ENCODE measurements at places on chromosomes 3 and 15.
A peak's percentile ranks its signal among the peaks of the same experiment; 100 is the strongest.

GRCh38 chr3:141735770-141736465 lies 2.2 kb upstream of the RNF7 start:
- no peak for DNase-seq

DNA sequence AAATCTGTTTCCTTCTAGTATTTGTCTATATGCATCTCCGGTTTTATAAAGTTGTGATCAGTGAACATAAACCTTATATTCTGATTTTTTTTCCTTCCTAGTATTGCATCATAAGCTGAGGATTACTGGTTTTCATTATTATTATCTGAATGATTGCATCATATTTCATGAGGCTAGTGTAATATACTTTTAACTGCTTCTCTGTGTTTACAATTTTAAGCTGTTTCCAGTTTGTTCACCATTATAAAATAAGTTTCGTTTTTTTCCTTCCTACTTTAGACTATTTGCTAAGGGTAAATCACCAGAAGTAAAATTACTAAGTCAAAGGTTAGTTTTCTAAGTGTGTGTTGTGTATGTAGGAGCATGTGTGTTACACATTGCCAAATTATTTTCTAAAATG lies 20.2 kb downstream of the SEMA6D start:
- no peak for DNase-seq

GRCh38 chr15:83654379-83655236 lies 685 bp downstream of the ADAMTSL3 start:
- DNase-seq = no peak

DNA sequence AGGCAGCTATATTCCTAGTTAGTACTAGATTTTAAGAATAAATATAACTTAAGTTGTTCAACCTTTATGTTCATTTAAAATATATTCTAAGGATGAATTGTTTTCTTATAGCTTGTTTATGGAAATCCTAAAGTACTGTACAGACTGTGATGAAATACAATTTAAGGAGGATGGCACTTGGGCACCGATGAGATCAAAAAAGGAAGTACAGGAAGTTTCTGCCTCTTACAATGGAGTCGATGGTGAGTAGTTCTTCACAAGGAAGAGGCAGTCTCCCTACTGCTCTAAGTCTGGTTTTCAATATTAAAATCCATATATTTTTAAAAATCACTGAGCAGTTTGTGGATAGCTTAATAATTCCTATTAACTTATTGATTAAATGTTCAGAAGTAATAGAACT lies 29.6 kb downstream of the CALML4 start:
- no peak for DNase-seq

- DNase-seq = no peak
Observed at GRCh38 chr3:136883967-136884720, 22.1 kb downstream of the NCK1 start.

- DNase-seq = peak; percentile 69
Observed at GRCh38 chr3:120449701-120450599, 842 bp downstream of the FSTL1 start.

DNA sequence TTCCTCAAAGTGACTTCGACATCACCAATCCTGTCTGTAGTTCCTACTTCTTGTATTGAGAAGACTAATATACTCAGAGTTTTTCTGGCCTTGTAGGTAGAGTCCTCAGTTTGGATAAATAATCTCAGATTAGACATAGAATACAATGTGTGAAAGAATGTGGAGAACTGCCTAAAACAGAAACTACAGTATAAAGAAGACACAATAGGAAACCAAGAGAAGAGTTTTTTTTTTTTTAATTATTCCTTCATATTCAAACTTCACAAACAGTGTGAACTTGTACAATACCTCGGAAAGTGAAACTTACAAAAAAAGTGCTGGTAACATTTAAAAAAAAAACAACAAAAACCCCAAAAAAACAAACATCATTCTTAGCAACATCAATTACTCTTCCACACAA lies 20.5 kb downstream of the TIGIT start:
- no peak for DNase-seq

DNA sequence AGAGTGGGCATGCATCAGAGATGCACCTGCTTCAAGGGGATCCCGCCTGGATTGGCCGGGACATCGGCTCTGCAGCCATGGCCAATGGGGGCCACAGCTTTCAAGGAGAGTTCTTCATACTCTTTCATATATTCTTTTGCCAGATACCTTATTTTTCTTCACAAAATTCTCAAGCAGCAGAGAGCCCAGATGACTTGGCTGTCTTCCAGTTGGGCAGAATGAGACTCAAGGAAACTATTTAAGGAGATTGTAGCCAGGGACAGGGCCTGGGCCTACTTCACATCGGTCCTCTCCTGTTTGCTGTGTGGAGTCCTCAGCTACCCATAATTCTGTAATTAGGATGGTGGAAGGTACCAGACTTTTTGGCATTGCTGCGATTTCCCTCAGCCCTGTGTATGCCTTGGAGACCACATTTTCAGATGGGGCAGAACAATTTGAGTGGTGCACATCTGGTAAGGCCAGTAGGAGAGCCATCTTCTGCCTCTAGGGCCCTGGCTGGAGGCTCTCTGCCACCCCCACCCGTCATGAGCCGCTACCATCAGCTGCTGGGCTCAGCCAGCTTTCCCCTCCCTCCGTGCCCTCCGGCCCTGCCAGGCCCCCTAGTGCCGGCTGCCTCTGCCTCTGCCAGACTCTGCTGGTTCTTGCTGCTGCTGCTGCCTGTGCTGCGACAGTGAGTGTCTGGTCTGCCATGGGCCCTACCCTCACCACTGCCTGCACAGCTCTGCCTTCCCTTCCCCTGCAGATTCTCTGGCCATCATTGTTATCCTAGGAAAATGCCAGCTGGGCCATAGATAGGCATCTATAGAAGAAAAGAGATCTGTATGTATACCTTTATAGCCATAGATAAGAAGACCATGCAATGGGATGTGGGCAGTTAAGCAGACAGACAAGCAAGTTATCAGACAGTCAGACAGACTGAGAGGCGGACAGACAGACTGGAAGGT lies 6.7 kb downstream of the PLIN1 start:
- DNase-seq = no peak

GRCh38 chr15:37995461-37996347 lies 61.3 kb downstream of the TMCO5A start:
- peak; percentile 60 for DNase-seq

GRCh38 chr3:72335458-72336095 lies 512.7 kb downstream of the SHQ1 start:
- no peak for DNase-seq

- no peak for DNase-seq
Observed at GRCh38 chr3:111984636-111985298, 5.9 kb downstream of the ABHD10 start.

- DNase-seq = no peak
Observed at GRCh38 chr15:95990833-95991232, 339.7 kb upstream of the NR2F2 start.

GRCh38 chr15:26504009-26504408 lies 268.9 kb downstream of the GABRB3 start:
- peak; percentile 33 for DNase-seq

- DNase-seq = peak; percentile 12
Observed at GRCh38 chr15:26260517-26261133, 397.5 kb upstream of the ATP10A start.

DNA sequence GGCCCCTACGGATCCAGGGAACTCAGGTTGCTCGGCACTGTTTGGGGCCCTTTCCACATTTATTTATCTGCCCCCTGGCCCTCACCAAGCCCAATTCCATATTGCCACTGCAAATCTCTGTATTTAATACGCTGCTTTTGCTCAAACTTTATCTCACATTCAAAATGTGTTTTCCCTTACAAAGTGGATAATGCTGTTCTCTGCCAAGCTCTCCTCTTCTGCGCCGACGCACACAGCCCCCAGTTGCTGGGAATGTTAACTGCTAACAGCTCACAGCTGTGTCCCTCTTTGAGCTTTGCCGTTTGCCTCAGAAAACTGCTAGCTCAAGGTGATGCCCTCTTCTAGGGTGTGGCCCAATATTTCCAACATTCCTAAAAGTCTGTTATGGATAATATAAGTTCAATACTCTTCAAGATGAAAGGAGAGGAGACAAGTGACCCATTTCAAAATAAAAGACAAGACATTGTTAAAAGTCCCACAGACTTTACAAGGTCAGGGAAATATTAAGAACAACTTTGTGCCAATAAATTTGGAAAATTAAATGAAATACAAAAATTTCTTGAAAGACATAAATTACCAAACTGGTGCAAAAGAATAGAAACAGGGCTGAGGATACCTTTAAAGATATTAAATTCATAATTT lies 12.6 kb upstream of the FBN1 start:
- no peak for DNase-seq

DNA sequence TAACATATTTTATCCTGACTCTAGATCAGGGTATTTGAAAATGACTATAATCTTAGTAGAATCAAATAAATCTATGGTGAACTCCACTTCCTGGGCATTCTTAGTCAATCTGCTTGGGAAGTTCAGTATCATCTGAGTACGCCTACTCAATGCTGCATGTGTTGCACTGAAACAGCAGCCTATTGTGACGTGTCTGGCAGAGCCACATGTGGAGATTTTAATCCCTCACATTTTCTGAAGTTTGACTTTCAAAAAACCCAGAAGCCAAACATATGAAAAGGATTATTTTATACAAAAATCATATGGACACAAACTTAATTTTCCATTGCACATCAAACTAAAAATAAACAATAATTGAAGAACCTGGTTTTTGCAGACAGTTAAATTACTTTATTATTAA lies 798.3 kb downstream of the ROBO1 start:
- DNase-seq = no peak

DNA sequence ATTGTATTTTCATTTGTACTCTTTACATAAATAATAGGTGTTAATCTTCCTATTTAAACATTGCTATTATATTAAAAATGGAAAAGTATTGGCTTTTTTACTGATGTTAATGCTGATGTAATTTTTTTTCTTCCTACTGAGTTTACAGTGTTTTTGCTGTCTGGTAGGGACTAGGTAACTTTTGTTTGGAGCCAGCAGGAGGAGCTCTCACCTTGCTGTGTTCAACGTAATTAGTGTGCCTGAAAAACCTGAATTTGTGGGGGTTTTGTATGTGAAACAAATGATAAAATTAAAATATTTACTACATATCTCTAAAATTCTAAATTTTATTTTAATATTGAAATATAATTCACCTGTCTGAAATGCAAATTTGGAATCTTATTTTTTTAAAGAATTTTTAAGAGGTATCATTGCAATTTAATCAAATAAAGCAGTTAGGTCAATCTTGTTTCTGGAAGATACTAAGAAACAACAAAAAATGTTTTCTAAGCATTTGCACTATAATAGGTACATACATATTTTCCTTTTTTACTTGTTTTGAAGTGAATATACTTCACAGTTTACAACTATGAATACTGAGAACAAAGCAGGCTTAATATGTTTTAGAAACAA lies 48.8 kb downstream of the EPHA6 start:
- DNase-seq = peak; percentile 33

DNA sequence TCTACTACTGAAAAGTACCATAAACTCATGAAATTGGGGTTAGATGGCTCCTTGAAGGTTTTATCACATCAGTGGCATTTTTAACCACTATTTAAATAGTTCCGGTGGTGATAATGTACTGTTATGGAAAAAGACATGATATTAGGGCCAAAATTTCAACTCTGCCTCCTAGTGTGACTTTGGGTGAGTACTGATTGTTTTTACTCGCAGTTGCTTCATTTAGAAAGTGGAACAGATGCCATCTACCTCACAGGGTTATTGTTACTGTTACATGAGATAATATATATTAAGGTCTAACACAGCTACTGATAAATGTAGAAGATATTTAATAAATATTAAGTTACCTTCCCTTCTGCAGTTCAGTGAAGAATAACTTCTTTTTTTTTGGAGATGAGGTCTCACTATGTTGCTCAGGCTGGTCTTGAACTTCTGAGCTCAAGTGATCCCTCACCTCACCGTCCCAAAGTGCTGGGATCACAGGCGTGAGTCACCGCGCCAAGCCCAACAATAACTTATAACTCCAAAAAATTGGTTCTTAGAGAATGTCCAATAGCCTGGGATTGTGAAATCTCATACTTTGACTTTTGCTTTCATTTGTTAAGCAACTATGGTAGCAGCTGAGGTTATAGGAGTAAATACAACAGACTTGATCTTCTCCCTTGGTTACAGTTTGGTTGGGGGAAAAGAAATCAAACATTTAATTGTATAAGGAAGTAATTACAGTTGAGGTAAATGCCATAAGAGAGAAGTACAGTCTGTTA lies 48.3 kb downstream of the MEF2A start:
- no peak for DNase-seq

GRCh38 chr3:189966843-189967242 lies 153.9 kb downstream of the P3H2 start:
- DNase-seq = no peak

DNA sequence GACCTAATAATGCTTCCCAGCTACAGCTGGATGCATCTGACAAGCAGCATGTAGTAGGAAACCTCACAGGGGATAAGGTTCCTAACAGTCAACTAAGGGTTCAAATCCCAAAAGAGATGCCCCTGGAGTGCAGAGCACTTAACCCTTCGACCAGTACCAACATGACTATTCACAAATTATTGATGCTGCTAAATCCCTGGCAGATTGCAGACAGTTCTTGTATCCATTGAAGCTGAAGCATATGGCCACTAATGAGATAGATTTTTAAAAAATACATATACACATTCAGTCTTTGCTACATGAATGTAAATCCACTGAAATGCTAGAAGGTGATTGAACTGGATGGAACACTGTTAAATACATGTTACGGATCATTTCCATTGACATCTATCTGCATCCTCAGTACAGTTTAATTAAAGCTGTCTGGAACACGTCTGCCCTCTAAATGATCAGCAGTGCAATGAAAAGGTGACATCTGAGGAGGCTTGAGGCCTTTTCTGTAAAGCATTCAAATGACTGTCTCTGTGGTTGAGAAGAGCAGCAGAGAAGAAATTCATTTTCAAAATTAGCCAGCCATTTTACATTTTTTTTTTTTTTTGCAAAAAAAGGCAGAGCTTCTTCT lies 19.5 kb upstream of the NANOGP8 start:
- DNase-seq = no peak

- peak; percentile 89 for DNase-seq
Observed at GRCh38 chr15:88113613-88114308, 142.8 kb downstream of the NTRK3 start.

DNA sequence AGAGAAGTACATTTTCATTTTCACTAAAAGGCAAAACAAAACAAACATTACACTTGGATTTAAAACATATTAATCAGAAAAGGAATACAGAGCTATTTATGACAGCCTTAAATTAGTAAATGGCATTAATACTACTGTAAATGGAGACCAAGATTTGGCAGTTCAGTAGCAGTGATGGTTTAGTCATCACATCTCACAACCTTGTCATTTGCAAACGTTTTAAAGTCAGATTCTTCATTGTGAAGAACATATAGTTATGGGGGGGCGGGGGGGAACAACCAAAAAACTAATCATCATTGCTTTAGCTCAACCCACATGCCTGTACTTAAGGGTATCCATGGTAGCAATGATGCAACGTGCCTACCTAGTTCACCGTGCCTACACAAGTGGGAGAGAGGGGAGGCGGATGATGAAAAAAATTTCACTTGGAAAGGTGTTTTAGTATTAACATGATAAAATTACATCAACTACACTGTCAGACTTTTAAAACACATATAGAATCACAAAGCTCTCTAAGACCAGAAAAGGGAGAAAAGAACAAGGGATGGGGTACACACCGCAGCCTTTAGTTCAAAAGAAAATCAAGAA lies 40.1 kb downstream of the DLG1 start:
- no peak for DNase-seq

GRCh38 chr3:38116471-38117162 lies 20.3 kb downstream of the ACAA1 start:
- DNase-seq = no peak

- DNase-seq = no peak
Observed at GRCh38 chr3:114111060-114111770, 54.7 kb downstream of the QTRT2 start.

Measured in SJCRH30 (cell line).